Endothelial cell of umbilical vein (primary cell): ENCODE measurements at places on chromosomes 12 and 14. TPM values are rescaled to one million over a fixed set of nuclear protein-coding genes. Genes with fewer than 3 reads are reported as not detected.

The PRR4 gene
- 2.4 and 2.6 TPM in 2 replicates for polyA plus RNA-seq

The FAM181A gene
- polyA plus RNA-seq, result not detected in 2 replicates

The DNAJC22 gene
- polyA plus RNA-seq, result 1.4 TPM in 2 replicates

The NAV3 gene
- 6.3 and 6.7 TPM in 2 replicates for polyA plus RNA-seq

The SYNE2 gene
- 16.0 and 17.6 TPM in 2 replicates for polyA plus RNA-seq
